ENCODE measurements at places on chromosomes 4 and X. TPM values are rescaled to one million over a fixed set of nuclear protein-coding genes. Genes with fewer than 3 reads are reported as not detected.

The ADGRA3 gene
- 36.8 TPM for total RNA-seq

DNA sequence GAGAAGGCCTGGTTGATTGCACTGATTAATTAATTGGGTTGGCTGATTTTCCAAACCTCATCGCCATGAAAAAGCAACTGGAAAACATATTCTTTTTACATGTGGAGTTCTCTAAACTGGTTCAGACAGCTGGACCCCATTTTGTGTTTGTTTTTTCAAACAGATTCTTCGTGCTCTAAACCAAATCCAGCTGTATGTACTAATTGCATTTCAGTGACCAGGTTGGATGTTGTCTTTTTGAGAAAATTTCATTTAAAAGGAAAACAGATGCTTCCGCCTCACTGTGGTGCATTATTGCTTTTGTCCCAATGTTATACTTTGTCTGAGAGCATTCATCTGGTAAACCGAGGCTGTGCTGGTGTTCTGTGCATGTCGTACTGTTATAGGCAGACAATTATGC, 67.8 kb upstream of the LNX1 start:
- no peak for DNase-seq

The CXCL9 gene
- 3.9 TPM for total RNA-seq

GRCh38 chrX:153465691-153466380, 4.5 kb downstream of the HAUS7 start:
- no peak for DNase-seq

The HSFX3 gene
- 8.7 TPM for total RNA-seq

The CC2D2A gene
- 23.7 TPM for total RNA-seq

DNA sequence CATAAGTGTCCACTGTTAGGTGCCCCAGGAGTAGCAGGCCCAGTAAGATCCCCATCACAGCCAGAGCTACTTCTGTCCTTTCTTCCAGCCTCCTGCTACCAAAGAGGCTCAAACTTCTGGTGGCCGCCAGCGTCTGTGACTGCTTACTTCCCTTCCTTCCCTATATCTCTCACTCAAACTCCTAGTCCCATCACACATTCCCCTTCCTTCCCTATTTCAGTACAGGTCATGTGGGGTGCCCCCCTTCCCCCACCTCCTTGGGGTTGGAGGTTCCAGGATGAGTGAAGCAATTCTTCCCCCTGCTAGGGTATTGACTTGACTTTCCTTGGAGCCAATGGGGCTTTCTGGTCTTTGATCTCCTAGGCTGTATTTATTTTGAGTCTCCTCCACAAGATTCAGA, at the start of gene VSIG4:
Gene VSIG4, minus strand, starts transcription at position 137 of the 400 bp plus-strand sequence. Its CDS starts 82 bp downstream, at position 55.
- DNase-seq: no peak

The KCND1 gene
- total RNA-seq: 3.3 TPM

DNA sequence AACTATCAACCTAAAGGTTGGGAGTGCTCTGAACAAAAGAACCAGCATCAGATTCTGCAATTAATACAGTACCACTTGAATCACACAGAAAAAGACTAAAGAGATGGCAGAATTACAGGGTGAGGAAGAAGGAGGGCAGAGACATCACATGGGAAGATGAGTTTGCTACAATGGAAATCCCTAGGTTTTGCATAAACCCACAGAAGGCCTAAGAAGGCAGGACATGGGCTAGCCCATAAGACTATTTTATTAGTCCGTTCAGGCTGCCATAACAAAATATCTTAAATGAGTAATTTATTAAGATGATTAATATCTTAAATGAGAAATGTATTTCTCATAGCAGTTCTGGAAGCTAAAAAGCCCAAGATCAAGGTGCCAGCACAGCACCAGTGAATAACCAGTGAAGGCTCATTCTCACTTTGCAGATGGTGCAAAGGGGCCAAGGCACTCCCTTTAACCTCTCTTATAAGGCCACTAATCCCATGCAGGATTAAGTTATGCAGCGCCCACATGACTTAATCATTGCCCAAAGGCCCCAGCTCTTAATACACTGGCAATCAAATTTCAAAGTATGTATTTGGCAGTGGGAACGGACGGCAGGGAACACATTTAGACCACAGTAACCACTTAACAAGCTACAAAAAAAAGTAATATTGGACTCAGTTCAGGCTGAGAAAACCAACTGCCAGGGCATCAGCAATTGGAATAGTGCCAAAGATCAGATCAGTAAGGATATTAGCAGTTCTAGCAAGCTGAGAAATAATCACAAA, 47.6 kb upstream of the NEUROG2 start:
- DNase-seq: no peak

The PTPN13 gene
- 48.9 TPM for total RNA-seq

The GPR82 gene
- total RNA-seq: 0.16 TPM

DNA sequence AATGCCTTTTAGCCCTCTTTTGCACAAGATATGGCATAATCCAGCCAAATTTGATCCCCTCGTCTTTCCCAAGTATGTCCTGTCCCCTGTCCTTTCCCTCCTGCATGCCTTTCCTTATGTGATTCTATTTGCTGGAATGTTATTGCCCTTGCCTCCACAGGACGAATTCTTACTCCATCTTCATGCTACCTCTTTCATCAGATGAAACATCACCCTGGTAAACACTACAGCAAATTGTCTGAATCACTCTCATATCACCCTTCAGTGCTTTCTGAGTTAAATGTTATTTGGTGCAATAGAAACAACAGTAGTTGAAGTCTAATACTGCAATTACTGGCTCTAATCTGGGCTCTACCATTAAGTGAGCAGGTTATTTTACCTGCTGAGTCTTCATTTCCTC, 52.2 kb upstream of the FAT1 start:
- DNase-seq: no peak

DNA sequence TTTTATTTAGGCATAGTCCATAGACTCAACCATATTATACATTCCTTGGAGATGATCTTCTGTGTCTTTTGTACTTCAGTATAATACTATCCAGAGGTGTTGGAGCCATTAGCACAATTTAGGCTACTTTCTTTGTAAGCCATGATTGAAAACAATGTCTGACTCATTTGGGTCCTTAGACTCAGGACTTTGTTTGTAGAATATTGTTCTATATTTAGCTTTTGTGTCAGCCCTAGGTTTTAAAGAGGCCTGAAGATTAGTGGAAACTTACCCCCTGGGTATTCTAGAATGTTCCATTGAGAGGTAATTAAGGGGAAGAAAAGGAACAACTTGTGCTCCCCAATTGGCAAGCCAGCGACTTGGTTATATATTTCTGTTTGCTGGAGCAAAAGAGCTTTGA, 145.2 kb upstream of the SCML1 start:
- peak; percentile 40 for DNase-seq

The NKX6-1 gene
- 1.9 TPM for total RNA-seq

The ATOH1 gene
- total RNA-seq: not detected

The PHOX2B gene
- total RNA-seq: 0.16 TPM

GRCh38 chr4:110165382-110166286, 32.8 kb downstream of the ELOVL6 start:
- DNase-seq: no peak

DNA sequence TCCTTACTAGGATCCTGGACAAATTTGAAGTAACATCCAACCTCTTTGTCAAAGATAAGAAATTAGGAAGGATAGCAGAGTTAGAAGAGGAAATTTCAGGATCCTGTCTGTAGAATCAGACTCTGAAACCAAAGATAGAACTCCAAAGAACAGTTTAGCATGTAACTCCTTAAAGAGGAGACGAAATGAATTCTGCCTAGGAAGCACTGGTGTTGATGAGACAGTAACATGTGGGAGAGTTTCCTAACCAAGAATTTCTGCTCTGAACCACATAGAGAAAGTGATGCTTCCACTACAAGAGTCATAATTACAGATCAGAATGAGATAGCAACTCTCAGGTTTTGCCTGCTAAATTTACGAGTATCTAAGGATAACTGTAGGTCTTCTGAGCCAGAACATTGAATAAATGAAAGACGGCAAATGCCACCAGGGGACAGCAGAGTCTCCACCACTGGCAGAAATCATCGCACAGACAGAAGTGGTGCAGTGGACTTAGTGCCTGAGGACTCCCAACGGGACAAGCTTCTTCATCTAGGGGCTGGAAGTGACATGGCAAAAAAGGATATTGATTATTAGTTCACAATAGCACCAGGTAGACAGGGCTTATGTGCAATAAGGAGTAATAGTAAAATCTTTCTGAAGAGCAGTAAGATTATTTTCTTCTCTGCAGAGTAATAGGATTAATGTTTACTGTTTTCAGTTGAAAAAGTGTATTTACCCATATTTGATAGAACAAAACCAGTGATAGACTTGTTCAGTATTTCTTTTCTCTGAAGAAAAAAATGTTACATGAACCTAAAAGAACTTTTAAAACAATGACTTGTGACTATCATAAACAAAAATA, 6.7 kb upstream of the PPID start:
- DNase-seq: peak; percentile 77

DNA sequence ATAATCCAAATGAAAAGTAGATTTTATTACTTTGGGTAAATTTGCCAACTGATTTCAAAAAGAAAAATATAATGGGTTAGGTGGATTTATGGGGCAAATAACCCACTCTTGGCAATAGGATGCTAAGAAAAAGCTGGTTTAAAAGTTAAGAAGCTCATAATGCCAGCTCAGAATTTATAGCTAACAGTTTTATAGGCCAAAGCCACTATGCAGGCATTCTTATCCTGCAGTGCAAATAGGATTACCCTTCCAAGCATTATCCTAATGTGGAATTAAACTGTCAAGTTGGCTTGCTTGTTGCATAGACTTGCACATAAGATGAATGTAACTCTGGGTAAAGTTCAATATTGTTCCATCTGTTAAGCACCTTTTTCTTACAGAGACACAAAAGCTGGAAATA, 703.0 kb downstream of the PCDH18 start:
- DNase-seq: no peak

- DNase-seq: peak; percentile 43
These were observed 36.0 kb downstream of the DLG3 start for GRCh38 chrX:70480660-70481018.

DNA sequence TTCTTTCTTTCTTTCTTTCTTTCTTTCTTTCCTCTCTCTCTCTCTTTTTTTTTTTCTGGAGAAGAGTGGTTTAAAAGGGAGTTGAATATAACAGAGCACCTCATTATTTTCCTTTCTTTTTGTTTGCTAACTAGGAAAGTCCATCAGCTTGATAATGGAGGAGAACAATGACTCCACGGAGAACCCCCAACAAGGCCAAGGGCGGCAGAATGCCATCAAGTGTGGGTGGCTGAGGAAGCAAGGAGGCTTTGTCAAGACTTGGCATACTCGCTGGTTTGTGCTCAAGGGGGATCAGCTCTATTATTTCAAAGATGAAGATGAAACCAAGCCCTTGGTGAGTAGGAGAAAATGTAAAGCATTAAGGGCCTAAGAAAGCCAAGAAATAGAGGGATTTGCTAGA, 95.4 kb downstream of the ARHGAP24 start:
- DNase-seq: no peak

The HSD17B13 gene
- total RNA-seq: 0.81 TPM

The STATH gene
- total RNA-seq: not detected

The MAGED4B gene
- 5.5 TPM for total RNA-seq

The KLB gene
- 1.1 TPM for total RNA-seq

GRCh38 chrX:29948653-29949052, 266.7 kb upstream of the MAGEB2 start:
- no peak for DNase-seq

The SHROOM3 gene
- total RNA-seq: 6.4 TPM

DNA sequence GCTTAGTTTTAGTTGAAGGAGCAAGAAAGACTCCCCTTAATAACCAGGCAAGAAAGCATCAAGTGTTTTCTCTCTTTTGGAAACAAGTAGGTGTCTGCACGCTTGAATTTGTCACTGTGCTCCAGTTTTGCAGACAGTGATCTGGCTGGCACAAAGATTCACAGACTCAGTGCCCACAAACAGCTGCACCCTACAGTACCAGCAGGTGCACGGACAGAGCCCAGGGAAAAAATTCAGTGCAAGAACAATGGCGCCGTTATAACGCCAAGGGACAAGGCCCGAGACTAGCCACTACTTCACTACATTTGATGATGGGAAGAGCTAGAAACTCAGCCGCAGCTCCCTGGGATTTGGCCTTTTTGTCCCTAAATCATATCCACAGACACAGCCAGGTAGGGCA, 56.0 kb downstream of the ZNF827 start:
- no peak for DNase-seq

DNA sequence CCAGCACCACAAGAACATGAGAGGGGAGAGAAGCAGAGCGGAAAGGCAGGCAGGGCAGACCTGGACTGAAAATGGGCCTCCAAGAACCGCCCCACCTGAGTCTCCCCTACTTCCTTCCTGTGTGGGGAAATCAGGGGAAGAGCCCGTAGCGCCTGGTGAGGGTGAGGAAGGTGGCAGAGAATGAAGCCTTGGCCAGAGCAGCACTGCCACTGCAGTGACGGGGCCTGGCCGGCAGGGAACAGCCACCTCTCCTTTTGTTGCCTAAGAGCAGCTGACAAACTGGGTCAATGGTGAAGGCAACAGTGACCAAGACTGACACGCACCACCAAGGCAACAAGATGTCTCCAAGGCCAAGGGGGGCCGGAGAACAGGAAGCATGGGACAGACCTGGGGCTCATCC, 58.4 kb upstream of the CBR4 start:
- DNase-seq: no peak

GRCh38 chr4:184757810-184758209, 23.9 kb upstream of the CENPU start:
- no peak for DNase-seq

- no peak for DNase-seq
These were observed 13.5 kb downstream of the CTAG1B start for GRCh38 chrX:154605566-154605965.

- no peak for DNase-seq
These were observed 179.6 kb upstream of the NOCT start for GRCh38 chr4:138835832-138836533.

DNA sequence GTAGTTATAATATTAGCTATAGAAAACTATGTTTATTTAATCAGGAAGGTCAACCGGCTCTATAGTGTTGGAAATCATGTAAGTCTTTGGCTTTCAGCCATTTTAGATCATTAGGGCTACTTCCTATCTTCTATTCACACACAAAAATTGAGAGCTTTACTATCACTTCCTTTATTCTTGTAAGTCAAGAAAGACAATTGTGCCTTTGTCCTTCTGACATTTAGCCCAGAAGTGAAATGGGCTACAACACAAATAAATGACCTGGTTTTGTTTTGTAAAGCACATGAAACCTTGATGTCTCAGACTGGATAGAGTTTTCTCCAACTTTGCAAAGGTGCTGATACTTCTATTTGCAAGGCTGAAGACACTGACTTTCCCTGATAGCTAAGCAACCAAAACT, 122.4 kb upstream of the ACSL4 start:
- DNase-seq: no peak

DNA sequence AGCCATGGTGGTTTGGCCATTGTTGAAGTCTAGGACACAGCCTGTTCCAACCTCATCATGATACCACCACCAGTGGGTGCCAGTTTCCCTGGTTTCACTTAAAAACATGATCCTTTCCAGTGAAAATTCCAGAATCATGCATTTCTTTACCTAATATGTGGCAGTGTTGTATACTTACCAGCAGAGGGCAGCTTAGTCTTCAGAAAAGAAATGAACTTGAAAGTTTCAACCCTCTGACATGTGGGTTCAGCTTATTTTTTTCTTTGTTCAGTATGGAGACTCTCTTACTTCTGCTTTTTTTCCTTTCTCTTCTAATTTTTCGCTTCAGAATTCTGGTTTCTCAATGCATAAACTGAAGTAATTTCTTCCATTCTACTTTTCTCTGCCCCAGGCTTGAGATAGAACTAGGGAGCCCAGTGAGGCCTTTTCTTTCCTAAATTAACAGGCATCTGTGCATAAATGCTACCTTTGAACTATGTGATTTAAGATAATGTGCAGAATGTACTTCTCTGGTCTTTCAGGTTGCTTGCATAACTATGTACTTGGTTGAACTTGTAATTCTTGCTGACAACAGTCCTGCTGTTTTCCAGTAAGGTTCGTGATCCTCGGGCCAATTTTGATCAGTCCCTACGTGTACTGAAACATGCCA, 10.7 kb downstream of the LIAS start:
- peak; percentile 75 for DNase-seq

GRCh38 chr4:53963781-53964180, 100.6 kb downstream of the CHIC2 start:
- no peak for DNase-seq

Measured in testis (tissue), 5 donors.